ENCODE measurements at places on chromosomes 16 and 17. TPM values are rescaled to one million over a fixed set of nuclear protein-coding genes. Genes with fewer than 3 reads are reported as not detected.

DNA sequence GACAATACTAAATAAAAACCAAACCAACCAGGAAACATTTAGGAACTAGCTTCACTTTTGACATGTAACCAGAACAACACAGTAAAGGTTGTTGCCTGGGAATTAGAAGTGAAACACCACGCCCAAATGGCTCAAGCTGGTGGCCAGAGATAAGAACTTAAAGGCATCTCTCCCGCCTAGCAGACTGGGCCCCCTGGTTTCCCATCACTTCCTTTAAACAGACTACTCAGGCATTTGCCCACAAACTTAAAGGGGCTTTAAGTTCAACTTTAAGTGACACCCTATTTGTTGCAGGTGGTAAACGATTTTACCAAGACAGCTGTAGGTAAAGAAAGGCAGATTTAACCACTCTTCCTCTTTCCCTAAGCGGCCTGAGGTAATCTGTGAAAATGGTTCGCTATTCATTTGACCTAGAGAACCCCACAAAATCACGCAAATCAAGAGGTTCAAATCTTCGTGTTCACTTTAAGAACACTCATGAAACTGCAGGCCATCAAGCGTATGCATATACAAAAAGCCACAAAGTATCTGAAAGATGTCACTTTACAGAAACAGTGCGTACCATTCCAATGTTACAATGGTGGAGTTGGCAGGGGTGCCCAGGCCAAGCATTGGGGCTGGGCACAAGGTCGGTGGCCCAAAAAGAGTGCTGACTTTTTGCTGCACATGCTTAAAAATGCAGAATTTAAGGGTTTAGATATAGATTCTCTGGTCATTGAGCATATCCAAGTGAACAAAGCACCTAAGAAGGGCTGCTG lies 40.8 kb upstream of the BPTF start:
- H3K27ac ChIP-seq: no peak overlapping the region
- no peaks in the 10 kb centered on the region for H3K4me1 ChIP-seq
- H3K27me3 ChIP-seq: peaks cover 6% of the 10 kb centered on the region
- no peak overlapping the region for H3K4me3 ChIP-seq
- DNase-seq: no peak
- H3K36me3 ChIP-seq: no peaks in the 10 kb centered on the region

GRCh38 chr17:67675481-67675880 lies 42.3 kb upstream of the NOL11 start:
- no peak overlapping the region for H3K27ac ChIP-seq
- DNase-seq: no peak
- no peaks in the 10 kb centered on the region for H3K27me3 ChIP-seq
- no peak overlapping the region for H3K4me3 ChIP-seq
- H3K4me1 ChIP-seq: peaks cover 15% of the 10 kb centered on the region
- H3K36me3 ChIP-seq: no peaks in the 10 kb centered on the region

GRCh38 chr16:19909750-19910322 lies 25.2 kb upstream of the GPRC5B start:
- H3K4me3 ChIP-seq: no peak overlapping the region
- DNase-seq: no peak
- H3K4me1 ChIP-seq: peaks cover 14% of the 10 kb centered on the region

ACSM3 gene
- 0.48 TPM for total RNA-seq

CD79B gene
- total RNA-seq: 0.86 TPM

Data from neural crest cell (in vitro differentiated cells).